ENCODE measurements at places on chromosomes 2 and 18. TPM values are rescaled to one million over a fixed set of nuclear protein-coding genes. Genes with fewer than 3 reads are reported as not detected.

Gene ELOA2
- not detected for polyA plus RNA-seq

GRCh38 chr2:127388423-127389164 is 819 bp upstream of the MAP3K2 start:
- H3K4me3 ChIP-seq: peak overlapping the region; percentile 41
- no peak for DNase-seq
- no peaks in the 10 kb centered on the region for H3K36me3 ChIP-seq
- H3K27me3 ChIP-seq: no peaks in the 10 kb centered on the region
- H3K4me1 ChIP-seq: peaks cover 8% of the 10 kb centered on the region

- no peak overlapping the region for H3K27ac ChIP-seq
- H3K27me3 ChIP-seq: no peaks in the 10 kb centered on the region
- DNase-seq: no peak
- no peak overlapping the region for H3K4me3 ChIP-seq
- no peaks in the 10 kb centered on the region for H3K36me3 ChIP-seq
- H3K4me1 ChIP-seq: peaks cover 3% of the 10 kb centered on the region
Measured at GRCh38 chr2:145690183-145690778, 1170.4 kb upstream of the ZEB2 start.

DNA sequence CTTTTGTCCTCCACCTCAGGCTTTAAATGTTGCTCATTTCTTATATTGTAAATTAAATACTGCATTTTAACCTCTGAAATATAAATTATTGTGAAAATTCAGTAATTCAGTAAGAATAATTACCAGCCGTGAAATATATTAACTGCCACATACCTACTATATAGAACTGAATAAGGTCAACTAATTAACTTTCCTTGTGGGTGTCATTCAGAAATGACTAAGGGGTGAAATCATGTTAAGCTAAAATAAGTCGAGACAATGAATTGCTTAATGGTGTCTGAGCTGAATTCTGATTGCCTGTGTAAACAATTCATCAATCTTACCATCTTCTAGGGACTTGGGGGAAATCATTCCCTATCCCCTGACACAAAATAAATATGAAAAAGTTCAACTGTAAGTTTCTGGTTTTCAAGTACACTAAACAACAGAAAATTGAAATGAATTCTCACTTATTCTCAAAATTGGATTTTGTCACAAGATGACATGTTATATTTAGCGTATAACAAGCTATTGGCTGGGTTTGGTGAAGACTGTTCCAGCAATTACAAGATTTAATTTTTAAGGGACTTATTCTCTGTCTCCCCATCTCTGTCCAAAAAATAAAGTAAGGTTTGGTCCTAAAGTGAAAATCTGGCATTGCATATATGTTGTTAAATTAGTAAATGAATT is 255.1 kb downstream of the METTL4 start:
- no peaks in the 10 kb centered on the region for H3K27me3 ChIP-seq
- H3K36me3 ChIP-seq: no peaks in the 10 kb centered on the region
- no peak for DNase-seq
- no peak overlapping the region for H3K27ac ChIP-seq
- no peak overlapping the region for H3K4me3 ChIP-seq

DNA sequence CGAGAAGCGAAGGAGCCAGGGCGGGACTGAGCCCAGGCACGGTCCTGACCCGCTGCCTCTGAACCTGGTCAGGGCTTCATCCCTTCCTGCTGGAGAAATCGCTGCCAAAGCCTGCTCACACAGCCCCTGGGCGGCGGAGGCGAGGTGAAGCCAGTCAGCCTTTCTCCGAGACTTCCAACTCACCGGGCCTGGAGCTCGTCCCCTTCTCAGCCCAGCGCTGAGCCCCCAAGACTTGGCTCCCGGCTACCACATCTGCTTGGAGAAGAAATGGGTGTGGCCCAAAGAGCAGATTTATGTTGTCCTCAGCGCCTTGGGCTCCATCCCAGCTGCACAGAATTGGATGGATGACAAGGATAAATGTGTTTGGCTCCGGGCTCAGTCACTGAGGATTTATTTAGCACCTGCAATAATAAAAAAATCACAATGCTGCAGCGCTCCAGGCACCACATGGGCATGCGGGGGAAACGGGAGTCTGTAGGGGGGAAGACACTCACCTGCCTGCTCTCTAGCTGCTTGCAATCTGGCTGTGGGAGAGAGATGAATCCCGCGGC is 64.9 kb downstream of the ACTR2 start:
- H3K27me3 ChIP-seq: no peaks in the 10 kb centered on the region
- no peak overlapping the region for H3K27ac ChIP-seq
- 0 out of 2 replicates have a peak, but pooled peaks cover 4% of the 10 kb centered on the region for H3K4me1 ChIP-seq
- no peaks in the 10 kb centered on the region for H3K36me3 ChIP-seq

Measured in H1 (cell line).